Smooth muscle cell of the umbilical artery (primary cell): ENCODE measurements at places on chromosomes 12 and 14. TPM values are rescaled to one million over a fixed set of nuclear protein-coding genes. Genes with fewer than 3 reads are reported as not detected.

The RIN3 gene
- total RNA-seq = 4.2 and 9.0 TPM in 2 replicates

The P2RX2 gene
- not detected in 2 replicates for total RNA-seq

The GARIN6 gene
- not detected in 2 replicates for total RNA-seq

The DLK1 gene
- under 0.01 TPM in 1 of 2 replicates, not detected in the other for total RNA-seq

The PARPBP gene
- 4.2 and 11.1 TPM in 2 replicates for total RNA-seq

The KRT71 gene
- not detected in 2 replicates for total RNA-seq
